Left ventricle myocardium superior (tissue), 1 donor: ENCODE measurements at places on chromosomes 11 and 22.
A peak's percentile ranks its signal among the peaks of the same experiment; 100 is the strongest.

- DNase-seq = no peak
Observed at GRCh38 chr22:33756508-33756949, 163.7 kb downstream of the LARGE1 start.

- no peak for DNase-seq
Observed at GRCh38 chr11:33560729-33561128, 139.9 kb downstream of the C11orf91 start.

DNA sequence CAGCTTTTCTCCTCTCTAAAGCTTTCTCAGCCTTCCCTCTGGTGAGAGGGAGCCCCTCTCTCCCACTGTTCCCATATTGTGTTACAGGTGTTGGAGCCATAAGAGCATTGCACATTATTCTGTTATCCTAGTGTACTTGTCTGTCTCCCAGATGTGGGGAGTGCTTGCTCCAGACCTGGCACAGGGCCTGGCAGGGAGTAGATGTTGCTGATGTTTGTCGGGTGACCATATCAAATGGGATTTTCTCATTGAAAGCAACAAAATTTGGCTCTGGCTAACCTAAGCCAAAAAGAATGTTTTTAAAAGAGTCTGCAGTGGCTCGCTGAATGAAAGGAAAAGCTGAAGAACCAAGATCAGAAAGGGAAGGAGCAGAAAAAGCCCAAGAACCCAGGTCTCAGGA is 41.1 kb downstream of the CYB5R2 start:
- DNase-seq = no peak

DNA sequence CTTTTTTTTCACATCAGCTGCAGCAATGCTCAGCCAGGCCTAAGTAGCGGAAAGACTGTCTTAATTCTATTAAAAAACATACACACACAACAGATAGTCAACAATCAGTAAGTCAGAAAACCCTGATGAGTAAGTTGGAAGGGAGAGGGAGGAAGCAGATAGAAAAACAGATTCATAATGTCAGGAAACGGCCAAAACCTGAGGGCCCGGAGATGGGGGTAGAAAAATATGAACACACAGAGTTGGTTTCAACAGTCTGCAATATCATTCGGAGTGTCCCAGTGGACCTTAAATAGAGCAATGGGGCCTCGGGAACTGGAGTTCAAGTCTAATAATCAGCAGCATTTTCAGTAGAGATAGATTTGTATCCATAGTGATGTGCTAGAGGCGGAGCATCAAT is 14.8 kb downstream of the LRRC55 start:
- DNase-seq = no peak

GRCh38 chr11:126284829-126285228 is 1.9 kb downstream of the TIRAP start:
- no peak for DNase-seq

GRCh38 chr11:59754494-59754858 is 700 bp upstream of the STX3 start:
- DNase-seq = peak; percentile 33

DNA sequence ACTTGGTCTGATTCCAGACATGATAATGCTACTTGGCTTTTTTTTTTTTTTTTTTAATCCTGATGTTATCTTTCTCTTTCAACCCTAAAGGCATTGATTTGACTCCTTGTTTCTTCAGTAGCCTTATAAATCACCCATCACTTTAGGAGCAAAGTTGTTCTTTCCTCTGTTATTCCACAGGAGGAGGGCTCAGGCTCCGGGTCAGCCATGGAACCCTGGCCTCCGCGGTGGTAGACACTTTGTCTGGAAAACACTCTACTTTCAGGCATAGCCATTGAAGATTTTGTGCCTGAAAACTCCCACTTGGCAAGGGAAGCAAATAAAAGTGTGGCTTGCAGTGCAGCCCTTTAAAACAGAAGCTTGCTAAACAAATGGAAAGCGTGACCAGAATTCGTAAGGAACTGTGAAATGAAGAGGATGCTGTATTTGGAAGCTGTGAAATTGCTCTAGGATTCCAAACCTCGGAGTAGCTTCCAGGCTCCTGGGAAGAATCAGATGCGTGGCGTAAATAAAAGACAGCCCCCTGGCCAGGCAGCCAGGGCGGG is 44.9 kb downstream of the ARHGAP8 start:
- DNase-seq = no peak

DNA sequence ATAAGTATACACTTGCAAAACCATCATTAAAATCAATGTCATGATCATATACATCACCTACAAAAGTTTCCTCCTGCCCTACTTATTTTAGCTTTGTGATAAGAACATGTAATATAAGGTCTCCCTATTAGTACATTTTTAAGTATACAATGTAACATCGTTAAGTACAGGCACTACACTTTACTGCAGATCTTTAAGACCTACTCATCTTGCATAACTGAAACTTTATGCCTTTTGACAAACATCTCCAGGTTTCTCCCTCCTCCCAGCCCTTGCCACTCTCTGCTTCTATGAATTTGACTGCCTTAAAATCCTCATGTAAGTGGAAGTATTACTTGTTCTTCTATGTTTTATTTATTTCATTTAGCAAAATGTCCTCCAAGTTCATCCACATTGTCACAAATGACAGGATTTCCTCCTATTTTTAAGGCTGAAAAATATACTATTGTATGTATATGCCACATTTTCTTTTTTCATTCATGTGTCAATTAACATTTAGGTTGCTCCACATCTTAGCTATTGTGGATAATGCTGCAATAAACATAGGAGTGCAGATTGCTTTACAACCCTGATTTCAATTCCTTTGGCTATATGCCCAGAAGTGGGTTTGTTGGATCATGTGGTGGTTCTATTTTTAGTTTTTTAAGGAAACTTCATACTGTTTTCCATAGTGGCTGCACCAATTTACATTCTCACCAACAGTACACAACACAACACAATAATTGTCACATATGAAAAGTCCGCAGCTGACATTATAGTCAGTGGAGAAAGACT is 471.1 kb upstream of the ANO3 start:
- no peak for DNase-seq
